ENCODE measurements at places on chromosomes 6 and 20.

DNA sequence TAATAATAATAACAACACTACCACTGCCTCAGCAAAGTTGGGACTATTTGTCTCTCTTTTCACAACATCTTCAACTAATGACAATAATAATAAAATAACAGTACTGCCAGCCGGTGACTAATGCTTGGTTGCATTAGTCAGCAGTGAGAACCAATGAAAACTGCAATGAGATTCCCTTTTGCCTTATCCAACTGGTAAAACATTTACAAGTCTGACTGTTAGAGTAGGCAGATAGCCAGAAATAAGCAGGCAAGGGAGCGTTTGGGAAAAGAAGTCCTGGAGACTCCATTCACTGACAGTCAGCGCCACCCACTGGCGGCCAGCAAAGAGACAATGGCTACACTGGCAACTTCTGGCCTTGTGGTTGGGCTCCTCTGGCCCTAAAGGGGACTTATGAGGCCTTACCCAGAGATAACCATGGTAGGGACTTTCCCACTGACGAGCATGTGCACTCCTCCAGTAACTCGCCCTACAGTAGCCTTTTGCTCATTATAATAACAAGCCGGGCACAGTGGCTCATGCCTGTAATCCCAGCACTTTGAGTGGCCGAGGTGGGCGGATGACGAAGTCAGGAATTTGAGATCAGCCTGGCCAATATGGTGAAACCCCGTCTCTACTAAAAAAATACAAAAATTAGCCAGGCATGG is 3.4 kb upstream of the NSFL1C start:
- DNase-seq, result peak; percentile 45

- no peak for DNase-seq
These were observed 83.7 kb upstream of the ZNF322 start for GRCh38 chr6:26743157-26743821.

- no peak for DNase-seq
These were observed 1.6 kb downstream of the VGLL2 start for GRCh38 chr6:117267054-117267347.

GRCh38 chr6:156160007-156160794 is 617.0 kb upstream of the ARID1B start:
- DNase-seq, result no peak

- DNase-seq, result peak; percentile 17
These were observed at the start of gene C6orf58 for GRCh38 chr6:127576874-127577273. Gene C6orf58, plus strand, starts transcription at chr6:127577174. Its CDS starts 12 bp downstream, at chr6:127577186.

- no peak for DNase-seq
These were observed 399 bp upstream of the REPS1 start for GRCh38 chr6:138988469-138988834.

DNA sequence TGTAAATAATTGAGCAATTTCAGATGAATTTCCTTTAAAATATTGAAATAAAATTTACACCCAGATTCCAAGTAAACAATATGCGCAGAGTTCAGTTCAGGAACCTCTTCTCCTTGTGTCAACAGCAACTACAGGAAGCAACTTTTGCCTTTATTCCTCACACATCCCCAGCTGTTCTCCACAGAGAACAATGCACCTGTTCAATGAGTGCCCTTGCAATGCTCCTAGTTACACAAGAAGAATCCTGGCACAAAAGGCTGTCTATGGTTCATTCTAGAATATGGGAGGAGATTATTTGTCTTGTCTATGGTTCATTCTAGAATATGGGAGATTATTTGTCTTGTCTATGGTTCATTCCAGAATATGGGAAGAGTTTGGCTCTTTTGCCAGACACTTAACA is 454.9 kb downstream of the BTBD3 start:
- no peak for DNase-seq

DNA sequence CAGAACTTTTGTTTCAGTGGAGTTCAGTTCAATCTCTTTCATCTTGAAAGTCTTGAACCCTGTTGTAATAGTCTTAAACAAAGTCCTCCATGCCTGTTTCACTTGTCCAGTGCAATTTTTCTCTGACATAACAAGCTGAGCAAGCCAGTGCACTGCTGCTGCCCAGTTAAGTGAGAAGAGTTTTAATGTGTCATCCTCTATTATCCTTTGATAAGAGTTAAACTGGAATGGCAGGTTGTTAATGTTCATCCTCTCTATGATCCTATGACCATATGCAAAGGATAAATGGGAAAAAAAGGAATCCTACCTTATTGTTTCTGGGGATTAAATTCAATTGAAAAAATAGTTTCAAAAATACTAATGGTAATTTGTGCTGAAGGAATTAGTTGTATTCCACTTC is 197.5 kb downstream of the FRK start:
- no peak for DNase-seq

DNA sequence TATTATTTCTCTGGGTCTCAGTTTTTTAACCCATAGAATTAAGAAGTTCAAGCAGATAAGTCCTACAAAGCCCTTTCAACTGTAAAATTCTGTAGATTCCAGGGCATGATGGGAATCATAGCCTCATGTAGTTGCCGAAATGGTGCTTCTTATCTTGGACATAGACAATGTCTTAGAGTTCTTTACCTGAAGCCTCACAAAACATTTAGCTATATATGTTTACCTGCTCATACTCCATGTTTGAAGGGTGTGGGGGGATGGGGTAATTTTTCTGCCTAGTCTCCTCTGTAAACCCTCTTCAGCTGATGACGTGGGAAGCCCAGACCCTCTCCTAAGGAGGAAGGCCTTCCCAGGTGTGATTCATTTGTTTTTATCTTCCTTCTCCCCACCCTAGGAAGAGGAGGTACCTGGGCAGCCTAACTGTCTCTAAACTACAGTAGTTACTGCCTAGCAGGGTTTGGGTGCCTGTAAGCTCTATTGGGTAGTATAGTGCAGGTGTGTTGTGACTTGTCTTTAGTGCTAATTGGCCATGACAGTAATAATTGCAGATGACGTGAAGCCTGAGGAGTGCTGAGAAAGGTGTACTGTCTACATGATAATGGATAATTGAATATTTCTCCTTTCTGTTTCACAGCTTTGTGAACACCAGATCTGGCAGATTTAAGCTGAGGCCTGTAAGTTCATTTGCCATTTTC is 230.8 kb downstream of the TFAP2B start:
- DNase-seq, result no peak

DNA sequence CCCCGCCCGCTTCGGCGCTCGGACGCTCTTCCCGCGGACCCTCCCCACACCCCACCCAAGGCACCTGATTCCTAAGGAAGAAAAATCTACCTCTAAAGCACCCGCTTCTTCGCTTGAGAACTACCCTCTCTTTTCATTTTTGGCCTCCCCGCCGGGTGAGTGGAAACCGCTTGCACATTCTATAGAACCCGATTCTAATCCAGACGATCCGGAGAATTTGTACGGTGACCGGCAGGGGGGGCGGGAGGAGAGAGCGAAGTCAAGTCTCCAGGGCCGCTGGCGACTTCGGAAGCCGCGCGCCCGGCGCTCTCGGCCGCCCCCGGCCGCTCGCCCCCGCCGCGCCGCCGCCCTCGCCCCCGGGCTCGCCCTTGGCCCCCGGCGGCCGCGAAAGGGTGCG is at the start of gene RBM24:
Gene RBM24, plus strand, starts transcription at position 262 of the 397 bp plus-strand sequence. CDS start 221 bp downstream, outside the sequence.
- peak; percentile 36 for DNase-seq

DNA sequence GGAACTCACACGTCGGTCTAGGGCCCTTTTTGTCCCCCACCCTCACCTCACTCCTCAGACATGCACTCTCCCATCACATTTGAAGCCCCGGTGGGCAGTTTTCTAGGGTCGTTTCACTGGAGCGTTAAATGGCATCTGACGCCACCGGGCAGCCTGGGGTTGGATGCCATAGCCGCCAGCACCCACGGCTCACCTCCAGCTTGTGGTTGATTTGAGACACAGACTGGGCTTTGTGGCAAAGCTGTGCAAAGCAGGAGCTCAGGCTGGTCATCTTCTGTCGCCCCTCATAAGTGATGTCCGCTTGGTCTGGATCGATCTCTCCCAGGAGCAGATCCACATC is 530 bp downstream of the GOPC start:
- peak; percentile 3 for DNase-seq

DNA sequence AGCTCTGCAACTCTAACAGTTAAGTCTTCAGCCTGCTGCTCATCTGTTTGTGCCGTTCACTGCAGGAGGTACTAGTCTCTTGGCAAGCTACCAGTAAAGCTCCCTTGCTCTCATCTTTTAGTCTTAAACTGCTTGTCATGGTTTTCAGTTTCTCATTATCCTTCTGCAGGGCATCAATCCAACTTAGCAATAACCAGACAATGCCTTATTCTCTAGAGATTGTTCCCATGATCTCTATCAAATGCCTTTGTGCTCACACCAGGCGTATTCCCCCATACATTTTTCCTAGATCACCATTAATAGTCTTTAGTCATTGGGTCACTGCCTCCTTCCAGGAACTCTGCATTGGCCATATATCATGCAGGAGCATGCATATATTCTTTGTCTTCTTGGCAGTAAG is 171.3 kb downstream of the GRM1 start:
- DNase-seq, result no peak

GRCh38 chr6:5359417-5359816 is 98.1 kb downstream of the FARS2 start:
- no peak for DNase-seq

GRCh38 chr6:136521911-136522310 is 28.3 kb downstream of the MAP7 start:
- no peak for DNase-seq

All from inflammatory macrophage (primary cell).